ENCODE measurements at places on chromosomes 16 and 17.

DNA sequence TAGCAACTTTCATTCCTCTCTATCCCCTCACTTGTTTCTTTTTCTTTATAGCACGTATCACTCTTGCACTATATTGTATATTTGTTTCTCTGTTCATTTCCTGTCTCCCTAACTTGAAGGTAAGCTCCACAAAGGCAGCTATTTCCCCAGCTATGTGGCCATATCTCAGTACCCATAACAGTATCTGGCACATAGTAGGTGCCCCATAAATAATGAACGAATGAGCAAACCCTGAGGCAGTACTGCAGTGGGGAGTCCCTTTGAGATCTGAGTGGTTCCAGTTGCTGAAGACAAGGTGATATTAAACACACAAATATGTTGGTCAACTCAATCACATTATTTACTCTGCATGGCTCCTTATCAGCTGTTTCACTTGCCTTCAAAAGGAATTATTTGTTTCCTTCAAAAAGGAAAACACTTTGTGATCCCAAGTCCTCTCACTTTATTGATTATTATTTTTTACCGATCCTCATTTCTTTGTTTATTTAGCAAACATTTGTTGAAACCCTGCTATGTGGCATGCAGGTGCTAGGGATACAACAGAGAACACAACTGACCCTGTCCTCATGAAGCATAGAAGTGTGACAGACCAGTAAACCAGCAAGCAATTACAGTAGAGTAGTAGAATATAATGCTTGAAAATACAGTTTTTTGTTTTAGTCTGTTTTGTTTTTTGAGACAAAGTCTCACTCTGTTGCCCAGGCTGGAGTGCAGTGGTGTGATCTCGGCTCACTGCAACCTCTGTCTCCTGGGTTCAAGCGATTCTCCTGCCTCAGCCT is 5.7 kb upstream of the ADAP2 start:
- peaks cover 5% of the 10 kb centered on the region for H3K27me3 ChIP-seq
- DNase-seq: no peak
- H3K36me3 ChIP-seq: no peaks in the 10 kb centered on the region
- H3K4me1 ChIP-seq: peaks cover 7% of the 10 kb centered on the region

DNA sequence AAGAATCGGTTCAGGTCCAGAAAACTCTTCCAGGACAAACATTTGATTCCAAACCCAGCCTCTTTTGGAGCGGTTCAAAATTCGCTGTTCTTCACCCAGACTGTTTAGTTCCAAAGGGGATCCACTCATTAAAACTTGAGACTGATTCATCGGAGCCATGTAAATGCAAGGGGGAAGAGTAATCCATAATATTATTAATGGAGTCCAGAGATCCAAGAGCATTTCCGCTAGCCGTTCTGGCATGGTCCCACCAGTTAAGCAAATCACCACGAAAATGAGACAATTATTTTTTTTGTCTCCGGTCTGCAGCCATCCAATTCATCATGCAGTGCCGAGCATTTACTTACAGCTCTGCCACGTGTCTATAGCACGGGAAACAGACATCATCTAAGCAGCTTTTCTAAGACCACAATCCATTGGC is 15.1 kb downstream of the CDH8 start:
- no peak overlapping the region for H3K27ac ChIP-seq
- H3K27me3 ChIP-seq: no peaks in the 10 kb centered on the region
- H3K36me3 ChIP-seq: no peaks in the 10 kb centered on the region
- DNase-seq: no peak

DNA sequence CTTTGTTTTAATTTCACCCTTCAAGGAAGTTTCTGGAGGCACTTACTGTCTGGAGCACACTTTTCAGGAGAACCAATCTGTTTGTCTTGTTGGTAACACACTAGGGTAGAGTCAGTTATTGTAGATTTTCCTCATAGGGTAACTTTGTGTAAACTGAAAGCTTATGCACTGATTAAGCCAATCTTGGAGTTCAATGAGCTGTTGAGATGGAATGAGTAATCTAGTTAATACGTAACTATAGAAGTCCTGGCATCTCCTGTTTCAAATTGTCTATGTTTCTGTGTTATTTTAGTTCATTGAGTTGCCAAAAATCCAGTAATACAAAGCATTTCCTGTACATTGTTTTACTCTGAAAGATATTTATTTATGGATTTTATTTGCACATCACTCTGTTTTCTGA is 111.6 kb upstream of the HAS3 start:
- peak overlapping the region; percentile 99 for H3K27ac ChIP-seq
- no peaks in the 10 kb centered on the region for H3K36me3 ChIP-seq
- DNase-seq: peak; percentile 56
- H3K4me1 ChIP-seq: peaks cover 7% of the 10 kb centered on the region
- no peaks in the 10 kb centered on the region for H3K27me3 ChIP-seq

GRCh38 chr16:77788181-77789084 is at the start of gene VAT1L:
Gene VAT1L, plus strand, starts transcription at chr16:77788564. Its CDS starts 119 bp downstream, at chr16:77788683.
- peaks cover 58% of the 10 kb centered on the region for H3K27me3 ChIP-seq
- no peak within 1 kb of the TSS for H3K27ac ChIP-seq
- H3K36me3 ChIP-seq: no peaks in the 10 kb centered on the region
- DNase-seq: peak; percentile 80
- peak within 1 kb of the TSS; percentile 80 for H3K4me3 ChIP-seq

- peaks cover 47% of the 10 kb centered on the region for H3K36me3 ChIP-seq
- no peak overlapping the region for H3K27ac ChIP-seq
- DNase-seq: no peak
- peak overlapping the region; percentile 89 for H3K4me3 ChIP-seq
- no peaks in the 10 kb centered on the region for H3K27me3 ChIP-seq
- H3K4me1 ChIP-seq: peaks cover 25% of the 10 kb centered on the region
These were observed 1.9 kb downstream of the DUS1L start for GRCh38 chr17:82063424-82064415.

DNA sequence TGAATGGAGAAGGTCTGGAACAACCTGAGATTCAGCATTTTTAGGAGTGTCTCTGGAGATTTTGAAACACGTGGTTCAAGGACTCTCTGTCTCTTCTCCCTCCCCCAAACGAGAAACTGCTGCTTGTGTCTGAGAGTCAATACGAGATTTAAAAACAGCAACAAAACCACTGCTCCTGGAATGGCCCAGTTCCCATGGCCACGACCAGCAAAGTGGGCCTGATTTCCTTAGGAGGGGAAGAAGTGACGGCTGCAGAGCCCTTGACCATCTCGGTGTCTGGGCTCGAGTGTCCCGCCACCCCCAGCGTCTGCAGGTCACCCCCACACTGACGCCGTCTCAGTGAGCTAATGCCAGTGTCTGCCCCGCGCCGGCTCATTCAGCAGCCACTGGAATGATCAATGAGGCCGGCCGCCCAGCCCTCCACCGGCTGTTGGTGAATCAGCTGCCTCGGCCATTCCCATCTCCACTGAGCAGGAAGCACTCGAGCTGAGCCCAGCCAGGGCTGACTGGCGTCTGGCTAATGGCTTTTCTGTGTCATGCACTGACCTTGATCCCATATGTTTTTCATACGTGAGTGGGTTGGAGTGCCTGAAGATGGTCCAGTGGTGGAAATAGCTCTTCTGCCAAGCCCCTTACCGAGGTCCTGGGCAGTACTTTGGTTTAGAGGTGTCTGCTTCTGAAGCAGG is 151.8 kb downstream of the PITPNC1 start:
- peak overlapping the region; percentile 80 for H3K27ac ChIP-seq
- no peaks in the 10 kb centered on the region for H3K27me3 ChIP-seq
- peak; percentile 98 for DNase-seq
- H3K4me3 ChIP-seq: peak overlapping the region; percentile 75

Data from mesenchymal stem cell (in vitro differentiated cells and primary cell).